ENCODE measurements at places on chromosomes 4 and X.
A peak's percentile ranks its signal among the peaks of the same experiment; 100 is the strongest.

DNA sequence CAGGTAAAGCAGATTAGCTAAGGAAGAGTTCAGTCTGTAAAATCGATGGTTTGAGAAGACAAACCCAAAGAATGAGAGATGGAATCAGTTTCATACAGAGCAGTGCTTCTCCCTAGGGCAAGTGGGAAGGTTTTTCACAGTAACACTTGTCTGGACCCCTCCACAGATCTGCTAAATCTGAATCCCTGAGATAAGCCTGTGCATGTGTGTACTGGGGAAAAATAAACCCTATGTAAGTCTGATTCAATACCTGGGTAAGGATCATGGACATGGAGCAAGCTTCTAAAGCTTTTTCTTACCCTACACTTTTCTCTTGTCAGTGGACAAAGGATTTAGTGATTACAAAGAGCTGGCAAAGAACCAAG, 13.6 kb downstream of the ELOVL6 start:
- no peak for DNase-seq

GRCh38 chrX:131633285-131633917, 89.5 kb downstream of the OR13H1 start:
- peak; percentile 45 for DNase-seq

- DNase-seq, result no peak
Observed at GRCh38 chr4:102253860-102254259, 91.4 kb downstream of the SLC39A8 start.

DNA sequence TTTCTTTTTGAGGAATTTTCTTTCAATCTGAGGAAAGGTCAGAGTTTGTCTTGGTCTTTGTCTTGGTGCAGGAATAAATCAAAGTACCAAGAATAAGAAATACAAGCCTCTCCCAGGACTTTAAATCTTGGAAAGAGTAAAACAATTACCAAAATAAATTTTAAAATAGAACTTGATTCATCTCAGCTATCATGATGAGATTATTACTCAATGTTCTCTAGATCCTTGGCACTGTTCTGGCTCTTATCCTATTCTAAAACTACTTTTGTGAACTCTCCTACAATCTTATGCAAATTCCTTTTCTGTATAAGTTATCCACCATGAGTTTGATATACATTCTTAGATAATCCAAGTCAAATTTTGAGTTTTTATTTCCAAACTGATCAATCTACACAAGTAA, 464.3 kb downstream of the PPARGC1A start:
- DNase-seq, result no peak

- no peak for DNase-seq
Observed at GRCh38 chr4:18754180-18754579, 732.6 kb upstream of the LCORL start.

DNA sequence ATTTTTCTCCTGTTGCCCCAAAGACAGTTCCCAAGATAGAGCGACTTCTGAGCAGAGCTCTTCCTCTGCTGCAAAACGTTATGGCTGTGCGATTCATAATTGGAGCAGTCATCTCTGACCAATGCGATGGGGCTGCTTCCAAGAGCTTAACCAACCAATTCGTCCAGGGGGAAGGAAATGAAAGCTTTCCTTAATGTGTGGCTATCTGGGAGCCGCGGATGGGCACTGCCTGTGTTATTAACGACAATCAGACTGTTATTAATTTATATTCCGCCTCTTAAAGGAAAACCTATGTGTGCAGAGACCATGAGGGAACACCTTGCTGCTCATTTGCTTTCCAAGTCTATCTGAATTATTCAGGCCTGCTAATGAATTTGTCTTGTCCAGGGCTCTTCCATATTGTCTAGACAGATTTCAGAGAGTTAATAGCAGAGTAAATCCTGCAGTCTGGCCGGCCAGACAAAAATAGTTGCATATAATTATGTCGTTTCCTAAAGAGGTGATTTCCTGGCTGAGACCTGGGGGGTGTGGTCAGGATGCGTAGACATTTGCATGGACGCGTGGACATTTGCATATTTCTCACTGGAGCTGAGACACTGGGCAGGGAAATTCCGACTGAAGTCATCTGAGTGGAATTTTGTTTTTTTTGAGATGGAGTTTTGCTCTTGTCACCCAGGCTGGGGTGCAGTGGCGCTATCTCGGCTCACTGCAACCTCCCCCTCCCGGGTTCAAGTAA, 135.4 kb downstream of the HMX1 start:
- DNase-seq, result no peak

DNA sequence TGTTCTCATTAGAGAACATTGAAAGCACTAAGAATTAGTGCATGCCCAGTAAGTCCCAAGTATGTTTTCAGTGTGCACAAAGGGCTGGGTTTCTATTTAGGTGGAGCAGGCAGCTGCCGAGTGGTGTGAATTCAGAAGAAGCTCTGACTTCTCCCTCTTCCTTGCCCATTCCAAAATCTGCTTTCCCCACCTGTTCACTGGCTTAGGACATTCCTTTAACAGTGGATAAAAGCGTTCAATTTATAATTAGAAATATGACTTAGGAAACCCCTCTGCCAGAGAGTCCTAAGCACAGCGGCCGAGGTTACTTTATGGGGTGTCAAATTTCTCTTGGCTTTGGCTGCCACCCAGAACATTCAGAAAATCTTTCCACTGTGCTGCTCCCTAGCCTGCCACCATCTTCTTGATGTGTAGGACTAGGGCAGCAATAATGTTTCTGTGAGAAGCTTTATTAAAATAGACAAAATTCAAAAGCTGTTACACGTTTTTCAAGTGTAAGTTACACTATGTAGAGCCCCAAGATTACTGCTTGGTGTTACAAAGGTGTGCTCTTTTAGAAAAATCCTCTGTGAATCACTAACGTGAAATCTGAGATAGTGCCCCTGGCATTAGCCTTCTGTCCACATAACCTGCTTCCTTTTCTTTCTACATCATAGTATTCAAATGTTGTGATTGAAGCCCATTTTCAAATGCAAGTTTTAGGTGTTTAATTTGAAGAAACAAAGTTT, 191.6 kb upstream of the ANKRD50 start:
- no peak for DNase-seq

GRCh38 chr4:3500634-3501101, 31.6 kb downstream of the LRPAP1 start:
- DNase-seq, result no peak

- no peak for DNase-seq
Observed at GRCh38 chr4:23091711-23092110, 399.0 kb downstream of the GBA3 start.

GRCh38 chr4:113962016-113962347, 17.5 kb downstream of the ARSJ start:
- no peak for DNase-seq

- no peak for DNase-seq
Observed at GRCh38 chrX:112197840-112198239, 115.3 kb upstream of the TRPC5 start.

GRCh38 chrX:65581661-65582339, 47.2 kb upstream of the LAS1L start:
- DNase-seq, result peak; percentile 65

DNA sequence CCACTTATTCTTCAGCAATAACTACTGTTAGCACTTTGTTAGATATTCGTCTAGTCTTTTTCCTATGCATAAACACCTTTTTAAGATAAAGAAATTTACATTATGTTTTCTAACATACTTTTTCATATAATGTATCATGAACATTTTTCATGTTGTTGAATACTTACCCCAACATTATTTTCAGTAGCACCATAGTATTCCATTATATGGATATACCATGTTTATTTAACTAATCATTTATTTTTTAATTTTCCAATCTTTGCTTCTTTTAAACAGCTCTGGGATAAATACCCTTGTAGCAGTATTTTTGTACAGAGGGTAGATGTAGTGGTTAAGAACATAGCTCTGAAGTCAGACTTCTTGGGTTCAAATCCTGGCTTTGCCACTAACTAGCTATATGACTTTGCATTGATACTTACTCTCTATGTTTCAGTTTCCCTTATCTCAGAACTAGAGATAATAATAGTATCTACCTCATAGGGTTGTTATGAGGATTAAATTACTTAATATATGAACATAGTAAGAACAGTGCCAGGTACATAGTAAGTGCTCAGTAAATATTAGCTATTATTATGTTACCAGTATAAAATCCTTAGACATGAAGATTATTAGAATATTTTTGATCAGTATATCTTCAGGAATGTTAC, 11.3 kb downstream of the EXOC1 start:
- no peak for DNase-seq

DNA sequence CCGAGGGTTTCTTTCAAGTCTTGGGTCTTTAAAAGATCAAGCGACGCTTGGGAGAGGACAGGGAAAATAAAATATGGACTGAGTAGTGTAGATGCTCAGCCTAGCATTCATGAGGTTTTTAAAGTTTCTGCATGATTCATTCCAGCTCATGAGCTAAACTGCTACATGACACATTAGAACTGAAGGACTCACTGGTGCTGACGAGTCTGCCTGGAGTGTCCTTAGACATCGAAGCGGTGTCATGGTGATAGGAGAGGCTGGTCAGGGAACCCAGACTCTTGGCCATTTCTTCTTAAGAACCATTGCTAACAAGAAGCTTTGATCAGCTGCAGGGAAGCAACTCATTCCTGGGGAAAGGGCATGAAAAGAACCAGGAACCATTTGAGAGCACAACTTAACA, 158.6 kb downstream of the TRIML1 start:
- no peak for DNase-seq

GRCh38 chr4:155667568-155668511, 1.2 kb downstream of the GUCY1A1 start:
- DNase-seq, result peak; percentile 22

- DNase-seq, result peak; percentile 38
Observed at GRCh38 chrX:13077168-13077567, 32.7 kb upstream of the FAM9C start.

GRCh38 chr4:25797136-25797535, 65.7 kb downstream of the SEL1L3 start:
- DNase-seq, result no peak

- DNase-seq, result no peak
Observed at GRCh38 chr4:13892739-13893105, 265.2 kb upstream of the BOD1L1 start.

DNA sequence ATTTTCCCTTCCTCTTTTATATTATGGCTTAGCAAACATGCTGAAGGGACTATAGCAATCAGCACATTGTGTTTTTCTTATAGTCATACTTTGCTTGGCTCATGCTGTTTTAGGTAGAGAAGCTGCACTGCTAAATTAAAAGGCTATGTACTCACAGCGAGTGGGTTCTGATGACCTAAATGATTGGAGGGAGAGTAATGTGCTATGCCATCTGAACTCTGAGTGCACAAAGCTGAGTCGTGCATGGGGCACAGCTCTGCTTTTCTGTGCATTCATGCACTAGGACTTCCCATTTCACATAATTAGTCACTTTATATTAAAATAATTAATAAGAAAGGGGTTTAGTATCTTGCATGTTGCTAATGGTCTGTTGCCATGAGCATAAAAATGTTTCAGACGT, 132.7 kb upstream of the ADGRL3 start:
- DNase-seq, result no peak

DNA sequence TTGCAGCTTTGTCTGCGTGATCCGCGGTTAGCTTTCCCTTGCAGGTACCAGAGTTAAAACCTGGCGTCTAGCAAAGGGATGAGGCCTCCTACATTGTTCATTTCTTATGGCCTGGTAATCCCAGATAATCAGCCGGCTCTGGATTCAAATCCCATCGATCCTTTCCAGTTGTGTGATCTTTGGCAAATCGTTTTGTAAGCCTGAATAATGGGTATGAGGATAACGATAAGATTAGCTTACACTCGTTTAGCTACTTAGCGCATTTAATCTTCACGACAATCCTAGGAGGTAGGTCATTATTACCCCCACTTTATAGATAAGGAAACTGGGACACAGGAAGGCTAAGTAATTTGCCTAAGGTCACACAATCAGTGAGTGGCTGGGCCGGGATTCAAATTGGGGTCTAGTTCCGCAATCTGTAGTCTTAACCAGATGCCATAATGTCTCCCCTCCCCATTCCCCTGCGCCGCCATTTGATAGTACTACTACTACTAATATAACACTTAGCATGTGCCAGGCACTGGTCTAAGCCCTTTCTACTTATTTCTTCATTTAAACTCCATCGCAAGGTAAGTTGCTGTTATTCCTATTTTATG, 1.7 kb upstream of the UBA1 start:
- DNase-seq, result no peak

GRCh38 chrX:133090236-133090809, 6.6 kb downstream of the USP26 start:
- no peak for DNase-seq

GRCh38 chrX:118702741-118703140, 24.7 kb upstream of the IL13RA1 start:
- no peak for DNase-seq

DNA sequence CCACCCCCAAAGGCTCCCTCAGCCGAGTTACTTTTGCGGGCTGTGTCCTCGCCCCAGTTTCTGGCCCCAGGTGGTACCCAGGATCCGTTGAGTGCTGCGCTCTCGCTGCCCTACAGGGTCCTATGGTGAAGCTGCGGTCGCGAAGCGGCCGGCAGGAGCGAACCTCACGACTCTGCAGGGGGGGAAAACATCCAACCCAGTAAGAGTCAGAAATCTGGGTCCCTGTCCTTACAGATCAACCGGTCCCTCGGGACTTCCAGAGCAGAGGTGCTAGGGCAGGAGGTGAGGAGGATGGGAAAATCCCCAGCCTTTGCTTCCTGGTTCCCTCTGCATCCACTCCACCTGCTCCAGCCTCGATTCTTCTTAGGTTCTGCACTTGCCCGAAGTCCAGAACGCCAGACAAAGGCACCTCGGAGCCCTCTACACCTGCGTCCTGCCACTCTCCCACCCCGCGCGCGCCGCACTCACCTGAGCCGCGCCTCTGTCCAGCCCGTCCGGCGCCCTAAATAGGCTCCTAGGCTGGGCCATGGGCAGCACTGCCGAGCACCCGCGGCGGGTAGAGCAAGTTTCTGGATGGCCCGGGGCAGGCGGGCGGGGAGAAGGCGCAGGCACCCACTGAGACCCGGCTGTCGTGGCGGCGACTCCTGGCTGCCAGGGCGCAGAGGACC, at the start of gene HS3ST1:
HS3ST1 (minus strand) TSS at position 664 of the 668 bp plus-strand sequence. CDS start 28,889 bp downstream, outside the sequence.
- no peak for DNase-seq

Data from activated CD8-positive, alpha-beta T cell treated with anti-CD3 and anti-CD28 coated beads, Interleukin-2, amount 10 ng/mL, durations not matched to agents 7 days and 5 days (primary cell).